ENCODE measurements at places on chromosomes 12 and 14.

DNA sequence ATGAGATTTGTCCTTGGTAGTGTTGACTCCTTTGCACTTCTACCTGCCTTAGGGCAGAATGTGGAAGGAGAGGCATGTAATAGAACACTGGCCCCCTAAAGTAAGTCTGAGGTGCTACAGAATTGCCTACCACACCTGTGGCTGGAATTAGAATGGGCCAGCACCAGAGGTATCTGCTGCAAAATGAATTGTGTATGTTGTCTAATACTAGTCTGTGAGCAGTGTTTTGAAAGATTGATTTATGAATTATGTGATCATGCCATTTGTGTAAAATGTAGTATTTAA lies 5.7 kb upstream of the STYX start:
- DNase-seq = no peak

DNA sequence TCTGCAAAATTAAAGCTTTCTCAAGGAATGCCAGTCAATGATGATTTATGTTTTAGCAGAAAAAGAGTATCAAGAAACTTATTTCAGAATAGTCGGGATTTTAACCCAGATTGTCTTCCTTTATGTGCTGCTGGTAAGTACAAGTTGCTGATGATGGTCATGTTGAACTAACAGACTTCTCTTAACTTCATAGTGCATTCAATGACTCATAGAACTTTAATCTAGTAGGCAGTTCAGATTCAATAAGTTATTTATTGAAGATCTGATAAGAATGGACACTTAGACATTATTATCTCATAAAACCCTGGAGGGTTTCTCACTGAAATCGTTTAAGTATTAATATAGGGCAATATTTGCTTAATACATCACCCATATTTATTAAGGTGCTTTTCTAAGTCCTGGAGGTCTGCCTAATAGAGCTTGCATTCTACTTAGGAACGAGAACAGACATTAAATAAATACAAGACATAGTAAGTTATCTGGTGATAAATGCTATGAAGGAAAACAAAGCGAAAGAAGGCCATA lies 33.8 kb downstream of the TOGARAM1 start:
- DNase-seq = no peak

DNA sequence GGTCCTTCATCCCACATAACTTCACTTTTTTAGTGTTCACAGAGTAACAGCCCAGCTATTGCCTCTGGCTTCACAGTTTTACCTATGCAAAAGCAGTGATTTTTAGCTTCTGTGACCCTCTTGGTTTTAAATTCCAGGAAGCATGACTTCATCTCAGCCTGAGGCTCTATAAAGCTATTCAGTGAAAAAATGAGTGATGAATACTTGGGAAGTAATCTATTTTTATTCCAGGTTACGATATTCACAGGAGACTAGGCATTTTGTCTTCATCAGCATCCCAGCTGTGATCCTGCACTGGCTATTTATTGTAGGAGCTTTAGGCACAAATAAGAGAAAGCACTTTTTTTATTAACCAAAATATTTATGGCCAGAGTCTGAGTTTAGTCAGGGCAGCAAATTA lies 164.8 kb downstream of the SNAPC1 start:
- DNase-seq = no peak

DNA sequence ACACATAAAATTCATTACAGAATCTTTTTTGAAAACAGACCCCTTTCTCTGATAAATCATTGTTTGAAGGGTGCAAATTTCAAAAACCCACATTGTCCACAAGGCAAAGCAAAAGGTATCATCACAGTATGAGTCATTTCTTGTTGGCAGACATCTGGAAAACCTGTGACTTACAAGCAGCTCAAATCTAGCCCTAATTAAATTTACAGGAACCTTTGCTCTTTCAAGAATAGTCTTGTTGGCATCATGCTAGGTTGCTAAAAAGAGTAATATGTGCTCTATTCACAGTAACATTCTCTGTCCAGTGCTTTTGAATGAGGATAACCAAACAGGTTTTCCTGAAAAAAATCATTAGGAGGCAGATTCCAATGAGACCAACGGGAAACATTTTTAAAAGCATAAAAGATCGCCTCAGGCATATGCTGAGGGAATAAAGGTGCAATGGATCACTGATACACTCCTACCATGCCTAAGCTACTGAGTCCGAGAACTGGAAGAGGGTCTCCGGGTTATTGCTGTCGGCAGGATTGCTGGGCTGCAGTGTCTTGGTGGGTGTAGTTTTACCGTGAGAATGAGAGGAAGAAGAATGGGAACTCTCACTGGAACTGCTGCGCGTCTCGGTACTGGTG lies 55.5 kb upstream of the TTC7B start:
- DNase-seq = no peak

DNA sequence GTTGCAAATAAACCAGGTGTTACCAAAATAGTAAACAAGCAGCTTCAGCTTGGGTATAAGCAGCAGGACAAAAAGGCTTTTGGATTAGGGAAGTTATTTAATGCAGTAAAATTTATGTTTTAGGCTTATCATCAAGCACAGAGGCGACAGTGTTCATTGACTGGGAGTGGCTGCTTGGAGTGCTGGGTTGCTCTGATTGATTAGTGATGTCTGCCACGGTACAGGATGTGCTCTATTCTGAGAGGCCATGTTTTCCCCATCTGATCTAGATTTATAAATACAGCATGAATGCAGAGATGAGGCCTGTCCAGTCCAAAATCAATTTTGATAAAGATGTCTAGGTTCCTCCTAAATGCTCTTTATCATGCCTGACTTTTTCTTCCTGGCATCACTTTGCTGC lies 83.5 kb downstream of the MAP1LC3B2 start:
- no peak for DNase-seq

GRCh38 chr12:44431647-44432343 lies 444.3 kb downstream of the NELL2 start:
- no peak for DNase-seq

GRCh38 chr14:33254861-33255395 lies 316.2 kb downstream of the NPAS3 start:
- no peak for DNase-seq

All from NCI-H446 (cell line).